ENCODE measurements at places on chromosomes 1 and 21.
A peak's percentile ranks its signal among the peaks of the same experiment; 100 is the strongest.

DNA sequence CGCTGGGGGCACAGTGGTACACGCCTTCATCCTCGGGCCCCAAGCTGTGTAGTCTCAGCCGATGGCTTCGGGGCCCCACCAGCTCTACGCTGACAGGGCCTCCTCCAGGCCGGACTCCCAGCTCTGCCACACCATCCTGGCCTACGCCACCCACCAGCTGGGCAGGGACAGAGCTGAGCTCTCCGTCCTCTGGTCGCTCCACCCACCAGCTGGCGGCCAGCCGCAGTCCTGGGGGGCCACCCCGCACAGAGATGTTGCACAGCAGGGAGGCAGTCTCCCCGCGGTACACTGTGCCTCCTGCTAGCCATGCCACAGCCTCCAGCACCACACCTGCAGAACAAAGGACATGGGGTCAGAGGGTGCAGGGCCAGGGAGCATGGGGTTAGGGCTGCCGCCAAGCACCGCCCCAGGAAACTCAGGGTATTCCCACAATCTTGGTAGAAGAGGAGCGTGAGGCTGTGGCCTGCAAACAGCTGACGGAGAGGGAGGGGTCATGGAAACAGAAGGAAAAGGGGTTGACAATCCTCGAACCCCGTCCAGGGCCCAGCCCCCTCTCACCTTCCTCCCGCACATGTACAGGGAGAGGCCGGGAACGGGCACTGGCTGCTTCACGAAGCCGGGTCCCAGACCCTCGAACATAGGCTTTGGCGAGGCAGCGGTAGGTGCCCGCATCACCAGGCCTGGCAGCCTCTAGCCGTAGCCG is 5.9 kb downstream of the IGSF8 start:
- no peak for ATAC-seq

- ATAC-seq = peak; percentile 40
These were observed 8.7 kb upstream of the TNFRSF14 start for GRCh38 chr1:2547210-2548067.

GRCh38 chr1:23551849-23552248 is 7.5 kb downstream of the ID3 start:
- ATAC-seq = no peak

- no peak for ATAC-seq
These were observed 61.3 kb upstream of the DIP2A start for GRCh38 chr21:46397211-46397905.

- ATAC-seq = no peak
These were observed 11.6 kb downstream of the ERG start for GRCh38 chr21:38486706-38487105.

DNA sequence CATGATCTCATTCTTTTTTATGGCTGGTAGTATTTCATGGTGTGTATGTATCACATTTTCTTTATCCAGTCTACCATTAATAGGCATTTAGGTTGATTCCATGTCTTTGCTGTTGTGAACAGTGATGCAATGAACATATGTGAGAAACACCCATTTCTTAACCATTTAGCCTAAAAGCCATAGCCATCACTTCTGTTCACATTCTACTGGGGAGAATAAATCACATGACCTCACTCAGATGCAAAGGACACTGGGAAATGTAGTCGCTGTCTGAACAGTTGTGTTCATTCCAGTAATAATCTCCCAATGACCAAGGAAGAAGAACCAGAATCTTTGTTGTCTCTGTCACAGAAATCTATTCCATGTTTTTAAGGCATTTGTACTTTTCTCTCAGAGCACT is 15.1 kb upstream of the PLA2G2E start:
- no peak for ATAC-seq

DNA sequence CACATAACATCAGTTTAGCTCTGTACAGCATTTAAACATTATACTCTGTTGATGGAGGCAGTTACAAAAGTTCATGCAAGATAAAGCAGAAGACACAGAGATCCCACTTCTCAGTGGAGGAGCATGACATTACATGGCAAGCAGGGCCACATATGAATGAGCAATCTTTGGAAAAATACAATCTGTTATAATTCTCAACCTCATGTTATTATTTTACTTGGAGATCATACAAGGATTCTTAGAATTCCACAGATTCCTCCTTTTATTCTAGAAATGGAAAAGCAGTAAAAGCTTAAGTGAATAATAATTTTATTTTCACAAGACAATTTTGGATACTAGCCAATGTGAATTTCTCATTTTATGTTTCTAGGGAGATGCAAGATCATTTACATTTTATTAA is 66.6 kb downstream of the IFI44 start:
- no peak for ATAC-seq

- no peak for ATAC-seq
These were observed 201.6 kb upstream of the PLXNA2 start for GRCh38 chr1:208445758-208446203.

GRCh38 chr1:184039126-184039525 is 1.6 kb upstream of the COLGALT2 start:
- ATAC-seq = no peak

DNA sequence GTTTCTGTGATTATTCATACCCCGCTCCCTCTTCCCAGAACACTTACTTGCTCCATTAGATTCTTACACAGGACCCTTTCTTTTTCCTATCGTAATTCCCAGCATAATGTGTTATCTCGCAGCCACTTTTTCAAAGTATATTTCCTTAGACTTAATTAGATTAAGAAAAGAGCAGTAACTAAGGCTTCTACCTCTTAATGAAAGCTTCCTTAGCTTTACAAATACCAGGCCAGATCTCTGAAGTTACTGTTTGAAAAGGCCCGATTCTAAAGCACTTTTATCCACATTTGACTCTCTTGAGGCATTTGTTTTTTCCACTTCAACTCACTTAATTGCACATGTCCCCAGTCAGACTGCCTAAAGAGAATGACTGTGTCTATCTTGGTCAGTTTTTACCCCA is 1264.3 kb upstream of the ADGRL2 start:
- no peak for ATAC-seq

GRCh38 chr1:202153284-202153683 is 7.1 kb downstream of the PTPN7 start:
- no peak for ATAC-seq

GRCh38 chr1:78141531-78142231 is 95.9 kb downstream of the GIPC2 start:
- no peak for ATAC-seq

GRCh38 chr1:4825800-4826450 is 171.5 kb downstream of the AJAP1 start:
- no peak for ATAC-seq

GRCh38 chr1:103266036-103266435 is 157.7 kb upstream of the COL11A1 start:
- no peak for ATAC-seq

- ATAC-seq = no peak
These were observed 5.9 kb downstream of the PHLDA3 start for GRCh38 chr1:201463071-201463552.

GRCh38 chr1:23380719-23381118 is 11.1 kb upstream of the ZNF436 start:
- ATAC-seq = no peak

- peak; percentile 52 for ATAC-seq
These were observed 50.9 kb downstream of the DHX9 start for GRCh38 chr1:182889997-182890396.

- no peak for ATAC-seq
These were observed 270.8 kb downstream of the COL11A1 start for GRCh38 chr1:102837551-102837950.

- ATAC-seq = peak; percentile 86
These were observed 21.8 kb downstream of the EXOC8 start for GRCh38 chr1:231315887-231316286.

DNA sequence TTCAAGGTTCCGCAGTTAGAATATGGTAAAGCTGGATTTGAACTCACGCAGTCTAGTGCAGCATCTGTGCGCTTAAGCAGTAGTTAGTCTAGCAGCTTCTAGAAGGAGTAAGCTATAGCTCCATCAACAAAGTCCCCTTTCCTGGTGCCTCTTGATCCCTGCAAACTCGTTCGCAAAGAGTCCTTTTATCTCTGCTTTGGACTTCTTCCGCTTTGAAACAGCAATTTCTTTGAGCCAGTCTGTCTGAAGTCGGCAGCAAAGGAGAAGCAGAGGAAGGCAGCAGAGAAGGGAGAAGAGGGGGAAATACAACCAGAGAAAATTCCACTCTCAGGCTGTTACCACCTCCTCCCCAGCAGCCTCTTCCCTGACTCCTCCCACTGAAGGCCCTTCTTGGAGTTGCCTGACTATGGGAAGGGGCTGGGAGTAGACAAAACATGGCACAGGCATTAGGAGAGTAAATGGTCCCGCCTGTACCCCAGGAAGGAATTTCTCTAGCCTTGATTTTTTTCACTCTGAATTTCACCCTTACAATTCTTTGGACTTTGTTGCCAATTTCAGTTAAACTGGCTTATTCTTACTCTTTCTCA is 25.9 kb downstream of the HSD3B2 start:
- no peak for ATAC-seq

GRCh38 chr1:77906019-77906545 is 17.7 kb downstream of the NEXN start:
- no peak for ATAC-seq

DNA sequence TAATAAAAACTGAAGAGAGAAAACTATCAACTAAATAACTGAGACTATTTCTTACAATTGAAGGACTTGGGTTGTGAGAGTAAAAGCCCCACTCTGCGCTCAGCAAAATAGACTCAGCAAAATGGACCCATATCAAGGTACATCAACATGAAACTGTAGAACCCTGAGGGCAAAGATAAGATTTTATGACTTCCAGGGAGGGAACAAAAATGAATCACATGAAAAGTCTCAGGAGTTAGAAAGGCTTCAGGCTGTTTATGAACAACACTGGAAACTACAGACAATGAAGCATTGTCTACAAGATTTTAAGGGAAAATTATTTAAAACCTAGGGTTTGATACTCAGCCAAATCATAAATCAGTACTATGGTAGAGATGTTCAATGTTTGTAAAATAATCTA is 434.3 kb downstream of the PTPRC start:
- no peak for ATAC-seq

GRCh38 chr1:162856260-162856659 is 4.7 kb downstream of the CCDC190 start:
- ATAC-seq = no peak

GRCh38 chr21:26125433-26126167 is 45.0 kb downstream of the APP start:
- ATAC-seq = no peak

DNA sequence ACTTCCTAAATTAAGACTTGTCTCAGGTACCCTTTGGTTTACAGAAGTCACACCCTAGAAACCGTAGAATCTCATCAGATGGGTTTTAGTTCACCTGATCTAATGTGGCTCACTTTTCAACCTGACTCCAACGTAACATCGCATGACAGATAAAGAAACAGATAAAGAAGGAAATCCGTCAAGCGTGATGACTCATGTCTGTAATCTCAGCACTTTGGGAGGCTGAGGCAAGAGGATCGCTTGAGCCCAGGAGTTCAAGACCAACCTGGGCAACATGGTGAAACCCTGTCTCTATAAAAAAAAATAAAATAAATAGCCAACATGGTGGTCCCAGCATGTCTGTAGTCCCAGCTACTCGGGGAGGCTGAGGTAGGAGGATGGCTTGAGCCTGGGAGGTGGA is 97.3 kb downstream of the SPSB1 start:
- peak; percentile 86 for ATAC-seq

GRCh38 chr1:228794810-228795209 is 59.5 kb downstream of the RHOU start:
- peak; percentile 89 for ATAC-seq

GRCh38 chr1:224294775-224295174 is 35.2 kb downstream of the NVL start:
- ATAC-seq = no peak

DNA sequence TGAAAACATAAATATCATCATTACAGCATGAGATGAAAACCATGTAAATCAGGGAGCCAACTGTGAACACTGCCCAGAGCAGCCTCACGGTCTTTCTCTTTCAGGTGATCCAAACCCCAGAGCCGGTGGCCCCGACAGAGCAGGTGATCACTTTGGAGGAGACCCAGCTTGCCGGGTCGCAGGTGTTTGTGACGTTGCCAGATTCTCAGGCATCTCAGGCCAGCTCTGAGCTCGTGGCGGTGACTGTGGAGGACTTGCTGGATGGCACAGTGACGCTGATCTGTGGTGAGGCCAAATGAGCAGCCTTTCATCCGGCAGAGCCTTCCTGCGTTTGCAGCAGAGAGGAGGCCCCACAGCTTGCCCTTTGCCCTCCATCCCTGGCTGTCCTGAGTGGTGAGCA is 37.2 kb upstream of the EPHA8 start:
- no peak for ATAC-seq

DNA sequence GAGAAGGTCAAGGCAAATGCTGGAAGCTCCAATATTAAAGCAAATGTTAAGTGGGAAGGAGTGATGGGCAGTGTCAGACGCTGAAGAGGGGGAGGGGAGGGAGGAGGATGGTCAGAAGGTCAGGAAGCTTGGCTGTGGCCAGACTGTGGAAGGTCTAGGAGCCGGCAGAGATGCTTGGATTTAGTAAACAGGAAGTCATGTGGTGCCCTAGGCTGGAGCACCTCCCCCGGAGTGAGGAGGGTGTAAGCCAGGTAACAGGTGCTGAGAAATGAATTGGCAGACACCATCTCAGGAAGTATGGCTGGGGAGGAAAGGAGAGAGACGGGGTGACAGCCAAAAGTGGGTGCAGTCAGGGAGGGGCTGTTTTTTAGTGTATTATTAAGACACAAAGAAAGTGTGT is 17.7 kb downstream of the CSMD2 start:
- ATAC-seq = no peak

DNA sequence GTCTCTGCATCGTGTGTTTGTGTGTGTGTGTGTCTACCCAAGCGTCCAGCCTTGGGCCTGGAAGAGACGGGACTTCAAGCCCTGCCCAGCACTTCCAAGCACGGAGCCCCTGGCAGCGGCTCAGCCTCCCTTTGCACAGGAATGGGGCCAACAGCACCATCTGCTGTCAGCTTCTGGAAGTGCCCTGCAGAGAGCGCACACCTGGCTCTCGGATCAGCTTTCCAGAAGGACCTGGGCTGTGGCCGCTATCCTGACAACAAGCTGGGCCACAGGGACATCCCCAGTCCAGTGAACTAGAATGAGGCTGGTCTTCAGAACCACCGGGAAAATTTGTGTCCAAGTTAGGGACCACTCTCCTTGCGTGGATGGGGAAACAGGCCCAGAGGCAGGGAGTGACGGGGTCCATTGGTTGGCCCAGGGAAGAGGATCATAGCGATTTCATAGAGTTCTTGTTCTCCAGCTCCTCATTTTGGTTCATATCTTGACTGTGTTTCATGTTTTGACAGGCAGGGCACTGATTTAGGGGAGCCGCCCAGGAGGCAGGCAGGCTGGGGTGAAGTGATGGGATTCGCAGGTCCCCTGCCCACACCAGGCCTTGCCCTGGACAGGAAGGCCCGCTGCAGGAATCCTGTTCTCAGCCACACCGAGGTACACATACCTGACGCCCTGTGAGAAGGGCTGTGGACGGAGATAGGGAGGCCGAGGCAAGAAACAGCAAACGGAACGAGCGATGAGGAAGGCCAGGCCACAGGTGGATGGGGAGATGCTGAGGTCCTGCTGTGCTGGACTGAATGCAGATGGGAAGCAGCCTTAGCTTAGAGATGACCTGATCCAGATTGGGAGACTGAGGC is 38.4 kb downstream of the TAS1R2 start:
- ATAC-seq = peak; percentile 39

DNA sequence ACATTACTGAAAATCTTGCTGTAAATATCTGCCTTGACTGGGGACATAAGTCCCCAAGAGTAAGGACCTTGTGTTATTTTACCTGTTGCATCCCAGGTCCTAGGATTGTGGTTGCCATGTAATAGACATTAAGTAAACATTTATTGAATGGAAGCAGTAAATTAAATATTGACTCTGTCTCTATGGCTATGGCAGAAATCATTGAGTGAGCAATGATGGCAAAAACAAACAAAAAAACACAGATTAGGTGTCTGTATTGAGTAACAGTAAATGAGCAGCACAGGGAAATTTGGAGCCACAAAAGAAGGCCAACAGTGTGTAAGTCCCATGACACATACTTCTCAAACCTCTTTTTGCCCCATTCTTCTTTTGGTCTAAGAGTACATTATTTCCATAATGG is 240.4 kb downstream of the NFIA start:
- ATAC-seq = peak; percentile 59

Data from activated T-helper 17 cell treated with anti-CD3 and anti-CD28 coated beads, Interleukin-2, amount 50 U/mL, for 72 hours (primary cell).